NAMALWA (cell line): ENCODE measurements at places on chromosomes 13 and 19.

DNA sequence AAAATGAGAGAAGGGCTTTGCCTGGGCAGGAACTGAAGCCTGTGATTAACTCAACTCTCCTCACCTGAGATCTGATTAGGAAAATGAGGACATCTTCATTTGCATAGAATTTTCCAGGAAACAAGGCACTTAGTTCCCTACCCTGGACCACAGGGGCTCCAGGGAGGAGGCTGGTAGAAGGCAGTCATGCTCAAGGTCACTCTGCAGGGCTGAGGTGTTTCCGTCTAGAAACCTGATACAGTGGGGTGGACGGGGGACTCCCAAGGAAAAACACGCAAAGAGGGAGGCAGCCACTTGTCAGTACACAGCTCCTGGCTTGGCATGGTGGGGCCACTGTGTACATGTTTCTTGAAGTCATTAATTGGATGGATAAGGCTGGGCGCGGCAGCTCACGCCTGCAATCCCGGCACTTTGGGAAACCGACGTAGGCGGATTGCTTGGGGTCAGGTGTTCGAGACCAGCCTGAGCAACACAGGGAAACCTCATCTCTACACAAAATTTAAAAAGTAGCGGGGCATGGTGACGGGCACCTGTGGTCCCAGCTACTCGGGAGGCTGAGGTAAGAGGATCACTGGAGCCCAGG, 6.0 kb downstream of the KLK14 start:
- no peak for DNase-seq

DNA sequence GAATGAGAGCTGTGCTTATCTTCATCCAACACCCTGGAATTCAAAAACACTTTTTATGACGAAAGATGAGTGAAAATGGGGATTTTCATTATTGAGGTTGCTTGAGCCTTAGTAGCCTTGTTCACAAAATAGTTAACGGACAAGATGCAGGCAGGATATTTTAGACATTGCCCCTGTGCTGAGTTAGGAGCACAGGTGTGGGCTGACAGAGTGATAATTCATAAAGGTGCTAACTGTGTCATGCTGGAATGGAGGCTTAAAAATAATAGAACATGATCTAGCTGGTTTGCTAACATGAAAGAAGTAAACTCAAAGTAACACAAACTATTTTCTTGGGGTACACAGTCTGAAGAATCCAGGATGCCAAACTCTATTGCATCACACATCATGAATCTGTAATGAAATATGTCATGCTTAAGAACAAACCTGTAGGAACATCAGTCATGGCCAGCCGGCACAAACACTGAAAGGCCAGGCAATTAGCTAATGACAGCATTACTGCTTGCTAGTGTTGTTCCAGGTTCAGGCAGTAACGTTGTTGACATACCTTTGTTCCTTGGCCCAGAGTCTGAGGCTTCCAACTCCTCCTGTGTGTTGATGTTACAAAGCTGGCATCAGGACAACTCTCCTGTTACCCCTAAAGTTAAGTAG, 55.3 kb downstream of the FRY start:
- DNase-seq, result no peak

- no peak for DNase-seq
Measured at GRCh38 chr13:40236566-40237168, 429.8 kb downstream of the FOXO1 start.

DNA sequence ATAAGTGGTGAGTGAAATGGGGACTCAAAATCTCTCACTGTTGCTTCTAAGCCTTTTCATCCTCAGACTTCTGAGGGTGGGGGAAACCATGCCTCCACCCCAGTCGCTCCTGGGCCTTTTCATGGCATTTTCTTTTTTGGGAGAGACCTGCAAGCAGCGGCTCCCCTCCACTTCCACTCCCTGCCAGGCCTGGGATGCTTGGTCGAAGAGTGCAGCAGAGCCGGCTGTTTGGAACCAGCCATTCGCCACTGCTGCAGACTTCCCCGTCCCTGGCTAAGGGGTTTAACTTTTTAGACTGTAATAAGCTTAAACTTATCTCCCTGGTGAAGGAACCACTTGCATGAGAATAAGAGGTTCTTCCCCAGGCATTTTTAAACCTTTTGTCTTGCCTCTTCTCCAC, 617.2 kb downstream of the PCDH9 start:
- no peak for DNase-seq
